T-helper 9 cell (primary cell): ENCODE measurements at places on chromosomes 5 and 9.

GRCh38 chr9:36317766-36318165, 59.5 kb upstream of the GNE start:
- DNase-seq = no peak

DNA sequence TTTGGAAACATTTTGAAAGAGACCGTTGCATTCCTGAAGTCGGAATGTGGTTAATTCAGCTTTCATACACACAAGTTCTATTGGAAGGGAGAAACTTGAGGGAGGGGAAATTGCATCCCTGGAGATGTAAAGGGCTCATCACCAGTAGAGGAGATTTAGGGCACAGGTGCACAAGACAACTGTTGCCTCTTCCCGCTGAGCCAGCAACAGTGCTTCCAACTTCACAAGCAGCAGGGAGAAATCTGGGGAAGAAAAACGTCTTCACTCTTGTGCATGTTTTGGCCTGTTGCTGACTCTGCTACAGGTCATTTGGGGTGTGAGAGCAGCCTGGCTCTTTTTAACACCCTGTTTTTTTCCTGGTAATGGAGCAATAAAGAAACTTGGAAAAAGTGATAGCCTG, 277.9 kb downstream of the GAS1 start:
- no peak for DNase-seq

GRCh38 chr9:110293248-110293647, 36.9 kb upstream of the TXN start:
- DNase-seq = no peak

- no peak for DNase-seq
Observed at GRCh38 chr9:133429641-133430161, 7.5 kb downstream of the ADAMTS13 start.

- no peak for DNase-seq
Observed at GRCh38 chr5:102539562-102539961, 40.8 kb upstream of the SLCO6A1 start.

GRCh38 chr5:36052538-36052937, 14.1 kb downstream of the UGT3A2 start:
- DNase-seq = no peak

DNA sequence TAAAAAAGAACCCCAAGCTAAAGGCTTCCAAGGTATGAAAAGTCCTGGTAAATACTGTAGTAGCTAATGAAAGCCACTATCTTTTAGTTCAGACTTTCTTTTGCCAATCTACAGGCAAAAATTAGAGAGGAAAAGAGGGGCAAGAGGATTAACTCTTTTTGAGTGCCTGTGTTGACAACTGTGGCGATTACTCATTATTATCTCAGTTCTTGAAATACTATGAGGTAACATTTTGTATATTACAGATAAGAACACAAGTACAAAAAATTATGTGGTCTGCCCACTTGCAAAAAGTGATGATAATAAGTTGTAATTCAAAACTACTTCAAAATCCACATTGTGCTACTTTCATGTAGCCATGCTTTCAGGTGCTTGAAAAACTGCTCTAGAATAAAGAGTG, 144.0 kb downstream of the DTWD2 start:
- DNase-seq = no peak

DNA sequence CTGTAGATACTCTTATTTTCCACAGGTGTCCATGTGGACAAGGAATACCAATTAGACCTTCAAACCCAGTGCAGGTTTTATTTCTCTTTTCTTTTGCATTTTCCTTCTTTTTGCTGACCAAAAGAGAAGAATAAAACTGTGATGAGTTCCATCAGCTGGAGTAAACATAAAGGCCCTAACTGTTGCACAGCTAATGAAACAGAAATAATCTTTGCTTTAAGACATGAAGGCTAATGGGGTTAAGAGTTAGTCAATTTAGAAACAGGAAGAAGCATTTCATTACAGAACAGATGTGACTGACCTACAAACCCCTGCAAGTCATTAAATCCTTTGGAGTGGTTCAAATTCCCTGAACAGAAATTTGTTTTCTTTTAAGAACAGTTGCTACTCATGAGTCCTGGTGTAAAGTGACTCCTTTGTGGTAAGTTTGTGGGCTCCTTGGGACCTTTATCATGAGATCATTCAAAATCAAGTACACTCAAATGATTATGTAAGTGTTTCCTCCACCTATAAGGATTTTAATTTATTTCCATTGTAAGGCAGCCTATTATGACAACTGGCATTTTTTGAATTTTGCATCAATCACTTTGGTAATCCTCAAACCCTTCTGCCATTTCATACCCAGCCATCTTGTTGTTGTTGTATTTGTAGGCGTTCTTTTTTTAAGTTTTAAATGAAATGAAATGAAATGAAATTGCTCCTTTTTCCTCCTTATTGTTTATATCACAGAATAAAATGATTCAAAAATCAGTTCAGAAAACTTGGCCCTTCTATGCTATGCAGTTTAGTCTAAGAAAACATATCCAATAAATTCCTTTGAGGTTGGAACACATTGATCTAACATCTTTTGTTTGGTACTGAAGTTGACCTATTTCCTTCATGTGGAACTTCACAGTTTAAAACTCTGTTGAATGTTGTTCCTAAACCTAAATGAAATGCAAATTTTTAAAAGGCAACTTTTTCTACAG, 1.3 kb downstream of the MINAR2 start:
- DNase-seq = no peak

DNA sequence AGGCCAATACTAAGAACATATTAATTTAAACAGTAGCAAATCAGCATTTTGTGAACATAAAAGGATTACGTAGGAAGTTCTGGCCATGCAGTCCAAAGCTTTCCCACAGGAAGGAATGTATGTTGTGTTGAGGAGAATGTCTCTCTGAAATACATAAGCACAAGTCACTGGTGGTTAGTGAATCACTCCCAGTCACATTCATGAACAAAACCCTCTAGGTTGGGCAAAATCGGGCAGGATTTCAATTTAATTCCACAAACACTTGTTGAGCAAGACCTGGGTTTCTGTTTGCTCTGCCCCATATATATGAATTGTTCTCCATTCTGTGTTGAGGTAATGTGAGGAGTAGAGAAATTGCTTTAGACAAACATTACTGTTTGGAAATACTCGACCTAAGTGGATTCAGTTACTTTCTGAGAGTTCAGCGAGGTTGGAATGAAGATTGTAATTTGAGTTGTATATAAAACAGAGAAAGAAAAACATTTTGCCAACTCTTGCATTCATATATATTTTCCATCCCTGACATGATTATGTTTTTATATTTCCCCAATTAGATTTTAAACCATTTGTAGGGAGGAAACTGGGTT, 127.6 kb upstream of the RPS23 start:
- no peak for DNase-seq

GRCh38 chr9:121226175-121226574, 24.5 kb upstream of the RAB14 start:
- no peak for DNase-seq

DNA sequence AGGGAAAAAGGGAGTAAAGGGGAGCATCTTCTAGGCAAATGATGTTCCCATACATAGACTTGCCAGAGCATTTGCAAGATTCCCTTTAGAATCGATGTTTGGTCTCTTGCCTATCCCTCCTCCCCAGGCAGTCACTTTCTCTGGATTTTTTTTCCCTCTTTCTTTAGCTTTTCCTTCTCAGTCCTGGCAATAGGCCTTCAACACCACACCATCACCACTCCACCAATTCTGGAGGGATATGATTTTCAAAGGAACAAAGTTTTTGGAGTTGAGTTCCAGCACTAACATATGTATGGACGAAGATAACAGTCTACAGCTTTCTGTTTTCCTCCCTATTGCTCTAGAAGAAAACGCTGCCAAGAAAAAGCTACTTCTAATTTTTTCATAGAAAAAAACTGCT, 377.4 kb downstream of the PDE4D start:
- DNase-seq = no peak

DNA sequence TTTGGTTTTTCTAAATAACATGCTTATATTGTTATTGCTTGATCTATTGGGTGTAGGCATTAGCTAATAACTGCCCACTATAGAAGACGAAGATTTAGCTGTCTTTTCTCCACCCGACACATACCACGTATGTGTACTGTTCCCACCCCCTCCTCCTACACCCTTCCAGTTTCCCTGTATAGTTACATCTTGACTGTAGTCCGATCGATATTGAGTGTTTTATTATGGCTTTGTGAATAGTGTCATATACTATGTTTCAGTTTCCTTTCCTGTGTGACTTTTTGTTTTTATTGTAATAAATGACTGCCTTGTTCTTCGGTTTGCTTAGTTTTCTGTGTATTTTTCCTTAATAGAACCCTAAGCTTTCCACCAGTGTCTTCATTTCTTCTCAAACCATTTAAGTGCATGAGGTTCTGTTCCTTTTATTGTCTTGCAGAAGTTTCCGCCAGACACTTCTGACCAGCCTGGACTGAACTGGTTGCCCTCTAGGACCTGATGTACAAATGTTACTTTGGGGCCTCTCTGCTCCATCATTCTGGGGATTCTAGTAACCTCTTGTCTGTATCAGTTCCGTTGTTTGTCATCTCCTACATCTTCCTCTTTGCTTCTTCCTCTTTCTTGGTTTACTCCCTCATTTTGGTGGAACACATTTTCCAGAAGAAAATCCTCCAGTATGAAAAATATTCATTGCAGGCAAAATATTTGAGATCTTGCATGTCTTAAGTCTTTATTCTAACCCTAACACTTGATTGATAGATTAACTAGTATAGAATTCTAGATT, 61.8 kb downstream of the PRKACG start:
- DNase-seq = no peak

GRCh38 chr5:132266836-132267160, 9.3 kb downstream of the PDLIM4 start:
- DNase-seq = no peak

GRCh38 chr5:125583321-125584139, 837.1 kb upstream of the ZNF608 start:
- DNase-seq = no peak

DNA sequence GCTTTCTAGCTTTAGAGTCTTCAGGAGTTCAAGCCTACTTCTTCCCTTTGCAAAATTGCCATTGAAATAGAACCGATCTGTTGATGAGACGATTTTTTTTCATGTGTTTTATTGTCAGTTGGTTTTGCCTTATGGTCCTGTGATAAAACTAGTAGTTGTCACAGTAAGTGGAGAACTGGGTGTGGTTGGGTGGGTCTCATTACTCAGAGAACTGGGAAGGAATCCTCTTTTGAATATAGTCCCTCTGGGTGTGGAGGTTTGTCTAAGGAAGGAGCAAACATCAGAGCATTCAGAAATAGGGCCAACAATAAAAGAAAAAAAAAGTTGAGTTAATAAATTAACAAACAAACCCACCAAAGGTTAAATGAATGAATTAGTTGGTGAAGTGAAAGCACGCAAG, 69.0 kb downstream of the ALDH1A1 start:
- DNase-seq = no peak

DNA sequence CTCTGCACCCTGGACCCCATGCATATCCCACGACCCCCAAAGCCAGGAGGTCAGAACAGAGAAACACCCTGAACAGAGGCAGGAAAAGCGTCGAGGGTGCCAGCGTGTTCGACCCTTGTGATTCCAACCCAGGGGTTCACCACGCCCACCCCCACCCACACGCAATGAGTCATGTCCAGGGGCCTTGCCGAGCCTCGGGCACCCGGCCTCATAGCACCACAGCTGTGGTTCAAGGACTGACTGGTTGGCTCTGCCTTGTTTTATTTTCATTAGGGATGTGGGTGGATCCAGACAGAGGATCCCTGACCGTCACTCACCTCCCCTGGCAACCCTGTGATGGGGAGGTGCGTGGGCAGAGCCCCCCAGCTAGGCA, 9.5 kb upstream of the QSOX2 start:
- no peak for DNase-seq

- no peak for DNase-seq
Observed at GRCh38 chr9:124576751-124577150, 69.6 kb upstream of the NR5A1 start.

DNA sequence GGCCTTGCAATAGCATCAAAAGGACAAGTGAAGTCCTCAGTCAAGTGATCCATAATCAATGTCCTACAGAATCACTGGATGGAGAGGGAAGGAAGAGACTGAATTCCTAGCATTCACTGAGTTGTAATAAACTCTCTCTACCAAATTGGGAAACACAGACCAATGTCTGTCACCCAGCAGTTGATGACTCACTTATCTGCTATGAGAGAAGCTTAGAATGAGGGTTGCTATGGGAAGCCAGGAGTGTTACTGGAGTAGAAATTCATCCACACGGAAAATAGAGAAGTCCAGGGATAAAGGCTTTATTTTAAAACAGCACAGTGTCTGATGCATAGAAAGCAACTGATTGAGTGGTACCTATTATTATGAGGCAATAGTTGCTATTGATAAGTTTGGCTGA, 407.4 kb downstream of the BRINP1 start:
- no peak for DNase-seq

DNA sequence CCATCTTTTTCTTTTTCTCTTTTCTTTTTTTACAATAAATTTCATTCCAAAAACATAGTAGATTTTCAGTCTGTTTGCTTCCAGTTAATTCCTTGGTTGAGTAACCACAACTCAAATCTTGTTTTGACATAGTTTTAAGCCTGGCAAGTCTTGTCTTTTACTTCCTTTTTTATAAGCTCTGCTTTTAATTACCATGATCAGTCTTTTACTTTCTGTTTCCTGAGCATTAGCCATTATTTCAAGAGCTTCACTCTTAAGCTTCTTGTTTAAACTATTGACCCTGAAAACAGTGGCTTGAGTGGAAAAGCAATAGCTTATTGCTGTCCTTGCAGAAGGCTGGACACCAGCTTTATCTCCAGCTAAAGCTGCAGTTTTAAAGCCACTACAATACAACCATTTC, 1363.3 kb downstream of the MAT2B start:
- no peak for DNase-seq

GRCh38 chr5:151670083-151670686, 16.5 kb downstream of the SPARC start:
- DNase-seq = no peak

- no peak for DNase-seq
Observed at GRCh38 chr9:87602933-87603643, 105.4 kb downstream of the DAPK1 start.

DNA sequence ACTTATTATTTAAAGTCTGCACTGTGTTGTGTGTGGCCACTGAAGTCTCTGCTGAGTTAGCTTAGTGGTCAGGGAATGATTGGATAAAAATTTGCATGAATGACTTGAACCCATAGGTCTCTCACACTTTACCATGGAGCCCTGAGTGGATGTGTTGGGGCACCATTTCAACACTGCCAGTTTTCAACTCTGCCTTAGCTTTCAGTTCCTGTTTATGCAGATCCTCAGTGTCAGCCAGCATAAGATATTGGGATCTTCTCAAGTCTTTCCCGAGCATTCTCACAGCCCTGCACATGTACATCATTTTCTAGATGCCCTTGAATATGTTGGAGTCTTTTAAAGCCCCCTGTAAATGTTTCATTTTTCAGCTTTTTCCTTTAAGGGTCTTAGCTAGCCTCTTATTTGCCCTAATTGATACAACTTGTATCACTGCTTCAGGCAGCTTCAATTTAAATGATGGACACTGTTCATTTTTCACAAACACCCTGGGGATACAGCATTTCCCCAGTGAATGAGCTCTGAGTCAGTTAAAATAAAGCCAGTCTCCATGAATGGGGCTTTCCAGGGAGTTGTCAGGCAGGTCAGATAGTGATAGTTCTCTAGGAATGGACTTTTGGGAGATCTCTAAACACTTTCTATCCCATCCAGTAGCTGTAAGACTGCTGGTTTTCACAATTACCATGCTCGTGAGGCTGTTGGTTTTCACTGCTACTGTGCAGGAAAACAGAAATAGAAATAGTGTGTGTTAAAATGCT, 211.9 kb upstream of the PAPPA start:
- DNase-seq = no peak
